ENCODE measurements at places on chromosomes 7 and 10. TPM values are rescaled to one million over a fixed set of nuclear protein-coding genes. Genes with fewer than 3 reads are reported as not detected.

GRCh38 chr10:46091828-46092523, 45.9 kb upstream of the MSMB start:
- DNase-seq, result no peak

DNA sequence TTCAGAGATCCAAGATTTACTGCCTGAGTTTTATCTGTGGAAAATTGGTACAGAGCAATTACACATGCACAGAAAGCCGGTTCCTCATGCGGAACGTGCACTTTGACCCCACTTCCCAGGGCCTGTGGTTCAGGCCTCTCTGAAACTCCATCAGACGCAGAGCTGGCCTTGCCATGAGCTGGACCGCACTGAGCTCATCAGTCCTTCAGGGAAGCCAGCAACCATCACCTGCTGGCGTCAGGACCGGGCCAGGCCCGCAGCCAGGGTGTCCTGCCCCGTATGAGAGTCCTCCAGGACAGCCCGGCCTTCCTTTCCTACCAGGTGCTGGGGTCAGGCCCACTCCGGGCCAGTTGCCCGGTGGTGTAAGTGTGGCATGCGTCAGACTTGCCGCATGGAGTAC, 446.5 kb upstream of the FOXK1 start:
- DNase-seq, result no peak

The OR6V1 gene
- total RNA-seq, result not detected

DNA sequence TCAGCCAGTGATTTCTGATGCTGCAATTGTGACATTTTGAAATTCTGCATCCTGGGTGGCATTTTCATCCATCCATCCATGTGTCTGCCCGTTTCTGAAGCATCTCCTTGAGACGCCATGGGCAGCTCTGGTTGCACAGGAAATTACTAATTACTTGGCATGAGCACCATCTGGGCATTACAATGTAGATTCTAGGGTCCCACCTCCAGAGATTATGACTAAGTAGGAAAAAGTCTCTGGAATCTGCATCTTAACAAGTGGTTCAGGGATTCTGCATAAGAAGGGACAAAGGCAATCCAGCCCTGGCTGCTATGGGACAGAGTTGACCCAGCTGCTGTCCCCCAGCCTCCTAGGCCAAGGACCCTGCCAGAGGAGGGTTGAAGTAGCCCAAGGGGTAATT, 65.3 kb downstream of the CUZD1 start:
- no peak for DNase-seq

DNA sequence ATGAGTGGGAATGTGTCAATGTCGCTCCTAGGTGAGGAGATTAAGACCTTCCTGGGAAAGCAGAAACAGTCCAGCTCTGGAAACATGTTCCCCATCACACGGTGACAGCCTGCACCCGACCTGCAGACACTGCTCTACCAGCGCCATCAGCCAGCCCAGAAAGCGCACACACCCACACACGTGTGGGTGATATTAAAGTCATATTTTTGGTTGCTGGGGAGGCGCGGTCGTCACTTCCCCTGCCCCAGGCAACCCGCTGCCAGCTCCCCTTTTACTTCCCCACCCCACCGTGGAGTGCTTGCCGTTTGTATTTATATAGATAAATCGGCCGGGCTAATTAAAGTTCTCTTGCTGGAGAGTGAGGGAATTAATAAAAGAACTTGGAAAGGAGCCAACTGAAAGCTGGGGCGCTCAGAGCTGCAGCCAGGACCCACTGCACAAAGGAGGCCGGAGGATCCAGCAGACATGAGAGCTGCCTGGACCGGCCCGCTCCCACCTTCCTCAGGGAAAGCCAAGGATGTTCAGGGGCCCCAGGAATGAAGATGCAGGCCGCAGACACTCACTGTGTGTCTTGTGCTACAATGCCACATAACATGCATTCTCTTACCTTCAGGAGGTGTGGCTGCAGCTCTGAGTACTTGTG, 145.2 kb upstream of the UNC5B start:
- no peak for DNase-seq

GRCh38 chr10:22321924-22322640, 1.2 kb downstream of the BMI1 start:
- peak; percentile 70 for DNase-seq

GRCh38 chr10:58651040-58651439, 138.4 kb downstream of the BICC1 start:
- no peak for DNase-seq

GRCh38 chr10:42969147-42969546, 107.7 kb upstream of the RET start:
- DNase-seq, result no peak

The KCND2 gene
- 2.9 TPM for total RNA-seq

The CD36 gene
- 0.34 TPM for total RNA-seq

The GFRA1 gene
- 14.0 TPM for total RNA-seq

The NXPH1 gene
- not detected for total RNA-seq

DNA sequence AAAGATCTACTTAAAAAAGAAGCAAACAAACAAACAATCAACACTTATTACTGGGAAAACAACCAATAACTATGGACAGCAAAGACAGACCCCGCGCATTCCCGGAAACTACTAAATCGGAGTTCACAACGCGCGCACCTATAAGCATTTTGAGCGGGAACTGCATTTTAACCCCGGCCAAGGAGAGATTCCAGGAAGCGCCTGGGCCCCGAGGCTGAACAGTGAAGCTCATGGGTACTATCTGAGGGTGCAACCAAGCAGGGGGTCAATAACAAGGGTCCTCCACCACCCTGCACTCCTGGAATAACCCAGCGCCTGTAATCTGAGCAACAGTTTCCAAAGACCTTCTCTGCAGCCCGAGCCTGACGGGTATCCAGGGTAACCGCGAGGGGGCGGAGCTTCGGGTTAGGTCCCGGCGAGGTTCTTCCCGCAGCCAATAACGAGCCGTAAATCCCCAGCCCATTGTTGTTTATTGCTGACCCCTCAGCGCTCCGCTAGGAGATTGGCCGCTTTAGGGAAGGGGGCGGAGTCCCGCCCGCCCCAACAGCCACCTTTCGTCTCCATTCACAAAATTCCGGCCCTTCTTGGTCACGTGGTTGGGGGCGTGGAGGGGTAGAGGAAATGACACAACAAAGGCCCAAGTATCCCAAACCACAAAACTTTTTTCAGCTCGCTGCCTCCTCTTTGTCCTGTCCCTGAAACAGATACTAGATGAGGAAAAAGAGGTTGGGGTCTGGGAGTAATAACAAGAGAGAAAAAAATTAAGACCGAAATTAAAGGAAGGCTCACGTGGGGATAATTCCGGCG, 1.7 kb upstream of the ETV1 start:
- peak; percentile 99 for DNase-seq

DNA sequence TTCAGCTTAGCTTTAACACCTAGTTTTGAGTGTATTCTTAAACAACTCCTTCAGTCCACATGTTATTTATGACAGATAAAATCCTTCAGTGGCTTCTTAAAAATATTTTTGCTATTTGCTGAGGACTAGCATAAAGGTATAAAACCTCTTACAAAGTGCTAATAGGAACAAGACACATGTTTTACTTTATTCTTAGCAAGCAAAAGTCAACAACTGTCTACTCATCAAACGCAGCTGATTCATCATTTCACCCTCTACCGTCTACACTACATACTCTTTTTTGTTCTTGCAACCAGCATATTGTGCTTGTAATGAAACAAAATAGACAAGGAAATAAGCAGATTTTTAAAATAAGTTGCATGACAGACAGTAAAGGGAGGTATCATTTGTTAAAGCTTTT, 319.7 kb downstream of the SNX13 start:
- no peak for DNase-seq

- no peak for DNase-seq
These were observed 15.2 kb downstream of the PIK3AP1 start for GRCh38 chr10:96705134-96705533.

The NAT16 gene
- total RNA-seq, result not detected

GRCh38 chr7:69814421-69814962, 216.2 kb downstream of the AUTS2 start:
- peak; percentile 81 for DNase-seq

The SPDYE2B gene
- total RNA-seq, result not detected

DNA sequence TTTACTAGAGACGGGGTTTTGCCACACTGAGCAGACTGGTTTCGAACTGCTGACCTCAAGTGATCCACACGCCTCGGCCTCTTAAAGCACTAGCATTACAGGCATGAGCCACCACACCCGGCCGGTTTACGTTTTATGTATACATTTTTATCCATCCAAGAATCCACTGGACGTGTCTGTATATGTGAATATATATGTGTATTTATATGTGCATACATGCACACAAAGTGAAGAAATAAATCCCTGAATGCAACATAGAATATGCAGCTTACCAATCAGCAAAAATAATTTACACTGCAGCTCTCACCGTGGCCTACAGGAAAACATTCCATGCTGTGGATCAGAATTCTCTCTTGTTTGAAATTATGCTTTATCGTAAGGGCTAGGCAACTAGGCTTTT, 23.3 kb downstream of the DCLRE1C start:
- no peak for DNase-seq

- DNase-seq, result no peak
These were observed 102.3 kb downstream of the EPC1 start for GRCh38 chr10:32244421-32245207.

GRCh38 chr10:24488631-24489030, 235.1 kb downstream of the ARHGAP21 start:
- DNase-seq, result no peak

GRCh38 chr7:137890449-137890921, 43.7 kb upstream of the DGKI start:
- no peak for DNase-seq

The TRPV5 gene
- not detected for total RNA-seq

DNA sequence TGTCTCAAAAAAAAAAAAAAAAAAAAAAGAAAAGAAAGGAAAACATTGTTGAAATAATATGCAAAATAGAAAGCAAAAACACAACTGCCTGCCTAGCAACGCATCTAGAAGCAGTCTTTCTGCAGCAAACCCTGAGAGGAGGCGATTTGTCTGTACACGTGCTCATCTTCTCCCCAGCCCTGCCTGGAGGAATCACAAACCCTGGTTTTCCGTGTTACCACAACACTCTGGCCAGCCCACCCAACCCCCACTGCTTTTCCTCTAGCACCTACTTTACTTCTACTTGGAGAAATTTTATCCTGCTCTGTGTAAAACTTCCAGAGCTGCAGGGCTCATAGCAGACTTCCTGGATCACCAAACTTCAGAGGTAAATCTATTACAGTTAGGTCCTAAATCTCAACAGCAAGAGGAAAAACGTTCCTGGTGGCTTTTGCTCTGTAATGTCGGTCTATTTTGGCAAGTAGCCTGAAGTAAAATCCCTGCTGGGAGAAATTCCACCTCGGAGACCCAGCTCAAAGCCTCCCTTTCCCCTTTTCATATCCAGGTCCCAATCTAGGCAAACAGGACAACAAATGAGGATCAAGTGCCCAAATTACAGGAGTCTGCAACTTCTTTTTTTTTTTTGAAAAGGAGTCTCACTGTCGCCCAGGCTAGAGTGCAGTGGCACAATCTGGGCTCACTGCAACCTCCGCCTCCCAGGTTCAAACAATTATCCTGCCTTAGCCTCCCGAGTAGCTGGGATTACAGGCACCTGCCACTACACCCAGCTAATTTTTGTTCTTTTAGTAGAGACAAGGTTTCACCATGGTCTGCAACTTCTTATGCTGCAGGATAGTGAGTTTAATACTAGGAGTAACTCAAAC, 91.6 kb downstream of the DNMBP start:
- peak; percentile 86 for DNase-seq

The RNF32 gene
- total RNA-seq, result 3.0 TPM

The PNLIP gene
- not detected for total RNA-seq

The MINDY4 gene
- total RNA-seq, result 5.2 TPM

The C10orf67 gene
- not detected for total RNA-seq

The MAT1A gene
- total RNA-seq, result not detected

GRCh38 chr10:78736926-78737630, 331.7 kb upstream of the ZMIZ1 start:
- no peak for DNase-seq

DNA sequence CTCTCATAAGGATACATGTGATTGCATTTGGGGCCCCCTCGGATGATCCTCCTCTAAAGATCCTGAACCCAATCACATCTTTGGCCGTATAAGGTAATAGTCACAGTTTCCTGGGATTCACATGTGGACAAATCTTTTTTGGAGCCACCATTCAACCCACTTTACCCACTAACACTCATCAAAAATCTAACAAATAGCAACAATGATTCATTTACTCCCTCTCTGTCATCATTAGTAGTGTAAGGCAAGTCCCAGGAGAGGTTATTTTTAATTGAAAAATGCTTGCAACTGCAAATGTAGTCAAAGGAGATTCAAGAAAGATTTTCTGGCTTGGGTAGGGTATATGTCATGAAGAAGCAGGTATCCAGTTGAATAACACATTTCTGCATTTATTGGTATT, 9.9 kb upstream of the SMKR1 start:
- no peak for DNase-seq

DNA sequence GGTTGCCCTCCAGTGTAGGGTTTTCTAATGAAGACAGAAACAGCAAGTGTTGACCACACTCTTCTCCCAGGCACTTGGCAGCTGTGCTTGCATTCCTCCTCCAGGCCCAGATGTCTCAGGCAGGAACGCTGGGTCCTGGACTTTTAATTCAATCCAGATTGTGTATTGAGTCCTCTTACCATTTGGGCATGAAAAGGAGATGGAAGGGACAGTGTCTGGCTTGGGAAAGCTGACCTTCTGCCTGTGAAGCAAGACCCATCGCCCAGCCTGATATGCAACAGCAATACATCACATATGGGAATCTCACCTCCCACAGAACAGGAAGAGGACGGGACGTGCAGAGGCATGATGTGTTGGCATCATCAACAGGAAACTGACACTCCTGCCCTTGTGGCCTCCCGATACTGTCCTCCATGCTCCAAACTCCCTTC, 174.4 kb upstream of the LYZL2 start:
- no peak for DNase-seq

DNA sequence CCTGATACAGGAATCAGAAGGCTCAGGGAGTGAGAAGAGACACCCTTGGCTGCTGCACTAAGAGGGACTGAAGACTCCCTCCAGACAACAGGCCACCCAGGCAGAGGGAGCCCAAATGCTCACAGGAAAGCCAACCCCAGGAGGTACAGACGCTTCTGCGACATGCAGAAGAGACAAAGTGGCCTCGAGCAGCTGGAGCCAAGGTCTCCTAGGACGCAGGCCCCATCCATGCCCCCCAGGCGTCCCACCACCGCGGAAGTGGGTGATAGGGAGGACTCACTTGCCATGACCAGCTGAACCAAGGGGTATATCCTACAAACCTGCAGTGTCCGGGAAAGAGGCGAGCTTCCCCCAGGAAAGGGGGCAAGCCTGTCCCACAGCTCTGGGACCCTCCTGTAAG, 56.9 kb downstream of the CTBP2 start:
- DNase-seq, result no peak

Measured in neural progenitor cell (in vitro differentiated cells).